Activated naive CD4-positive, alpha-beta T cell treated with anti-CD3 and anti-CD28 coated beads for 36 hours (primary cell): ENCODE measurements at places on chromosomes 6 and 20.

GRCh38 chr6:14226051-14226660 is 108.6 kb downstream of the CD83 start:
- DNase-seq = no peak

DNA sequence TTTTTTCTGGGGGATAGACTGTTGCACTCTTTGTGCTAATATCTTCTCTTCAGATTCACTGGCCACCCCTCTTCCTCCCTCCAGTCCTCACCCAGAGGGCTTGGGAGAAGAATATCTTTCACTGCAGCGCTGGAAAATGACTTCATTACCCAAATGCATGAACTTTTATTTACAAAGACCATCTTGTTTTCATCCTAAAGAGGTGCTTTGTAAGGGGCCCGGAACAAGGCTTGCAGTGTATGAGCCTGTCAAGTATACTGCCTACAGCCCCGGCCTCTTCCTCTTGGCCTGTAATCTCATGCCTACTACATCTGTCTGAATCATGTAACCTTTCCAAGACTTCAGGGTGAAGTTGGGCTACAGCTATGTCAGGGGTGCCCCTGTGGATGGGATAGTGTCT is 554 bp upstream of the LAMA4 start:
- no peak for DNase-seq

- no peak for DNase-seq
These were observed 72.4 kb upstream of the NXT1 start for GRCh38 chr20:23278172-23278571.

DNA sequence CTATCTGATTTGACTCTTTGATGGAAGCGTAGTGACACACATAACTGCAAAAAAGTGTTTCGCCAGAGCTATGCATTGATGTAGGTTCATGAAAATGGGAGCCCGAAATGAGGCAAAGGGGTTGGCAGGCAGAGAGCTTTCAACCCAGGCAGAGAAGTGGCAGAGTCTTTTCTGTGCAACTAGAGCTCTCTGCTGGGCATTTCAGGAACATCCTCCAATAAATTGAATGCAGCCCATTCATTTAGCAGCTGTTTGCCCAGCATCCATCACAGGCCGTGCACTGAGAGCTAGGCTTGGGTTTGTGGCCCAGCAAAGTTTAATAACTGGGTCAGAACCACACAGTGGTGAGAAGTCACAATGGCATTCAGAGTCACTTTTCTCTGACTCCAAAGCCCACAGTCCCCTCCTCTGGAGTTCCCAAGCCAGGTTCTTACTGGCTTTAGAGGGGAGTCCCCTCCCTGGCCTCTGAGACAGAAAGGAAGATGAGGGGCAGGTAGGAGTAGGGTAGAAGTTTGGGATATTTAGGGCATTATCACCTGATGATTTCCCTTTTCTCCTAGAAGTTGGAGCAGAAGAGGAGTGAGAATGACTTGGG is 31.8 kb upstream of the ELMO2 start:
- DNase-seq = peak; percentile 21

- DNase-seq = no peak
These were observed 62.0 kb upstream of the BMP5 start for GRCh38 chr6:55937261-55937947.

DNA sequence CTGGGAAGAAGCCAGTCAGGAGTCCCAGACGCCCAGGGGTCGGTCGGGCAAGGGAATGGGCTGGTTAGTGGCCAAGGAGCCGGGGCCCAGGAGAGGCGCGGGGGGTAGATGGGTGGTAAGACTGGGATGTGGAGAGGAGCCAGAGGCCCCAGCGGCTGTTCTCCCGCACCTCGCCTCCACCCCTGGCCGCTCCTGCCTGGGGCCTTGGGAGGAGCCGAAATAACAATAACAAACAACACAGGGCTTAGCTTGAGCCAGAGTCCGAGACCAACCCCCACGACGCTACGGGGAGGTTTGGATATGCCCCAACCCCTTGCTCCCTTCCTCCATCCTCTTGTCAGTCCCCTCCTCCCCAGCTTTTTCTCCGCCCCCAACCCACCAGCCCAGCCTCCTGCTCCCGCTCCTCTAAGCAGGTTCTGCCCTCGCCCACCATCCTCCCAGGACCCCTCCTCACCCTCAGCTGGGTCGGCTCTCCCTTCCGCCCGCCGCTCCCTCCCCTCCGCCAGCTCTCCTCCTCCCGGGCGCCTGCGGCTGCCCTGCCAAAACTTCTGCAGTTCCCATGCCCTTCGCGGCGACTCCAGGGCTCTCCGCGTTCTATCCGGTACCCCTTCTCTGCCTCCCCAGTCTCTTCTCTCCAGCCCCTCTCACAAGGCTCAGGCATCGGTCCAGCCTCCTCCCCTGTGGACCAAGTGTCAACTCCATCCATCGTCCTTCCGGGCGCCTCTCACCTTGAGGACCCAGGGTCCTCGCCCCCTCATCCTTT is 1.1 kb downstream of the RNF39 start:
- no peak for DNase-seq

DNA sequence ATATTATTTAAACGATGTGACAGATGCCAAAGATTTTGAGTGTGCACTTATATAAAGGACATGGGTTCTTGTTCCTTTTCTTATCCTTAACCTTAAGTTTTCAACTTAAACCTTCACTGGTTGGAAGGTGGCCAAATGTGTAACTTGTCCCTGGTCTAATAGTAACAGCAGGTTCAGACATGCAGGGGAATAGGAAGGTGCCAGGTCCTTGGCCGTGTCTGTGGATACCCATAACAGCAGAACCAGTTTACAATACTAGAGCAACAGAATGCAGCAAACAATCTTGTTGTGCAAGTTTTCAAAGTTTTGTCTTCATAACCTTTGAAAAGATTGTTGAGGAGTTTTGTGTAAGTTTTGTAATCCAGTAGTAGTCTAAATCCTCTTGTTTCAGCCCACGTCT is 4.4 kb downstream of the MYB start:
- no peak for DNase-seq

DNA sequence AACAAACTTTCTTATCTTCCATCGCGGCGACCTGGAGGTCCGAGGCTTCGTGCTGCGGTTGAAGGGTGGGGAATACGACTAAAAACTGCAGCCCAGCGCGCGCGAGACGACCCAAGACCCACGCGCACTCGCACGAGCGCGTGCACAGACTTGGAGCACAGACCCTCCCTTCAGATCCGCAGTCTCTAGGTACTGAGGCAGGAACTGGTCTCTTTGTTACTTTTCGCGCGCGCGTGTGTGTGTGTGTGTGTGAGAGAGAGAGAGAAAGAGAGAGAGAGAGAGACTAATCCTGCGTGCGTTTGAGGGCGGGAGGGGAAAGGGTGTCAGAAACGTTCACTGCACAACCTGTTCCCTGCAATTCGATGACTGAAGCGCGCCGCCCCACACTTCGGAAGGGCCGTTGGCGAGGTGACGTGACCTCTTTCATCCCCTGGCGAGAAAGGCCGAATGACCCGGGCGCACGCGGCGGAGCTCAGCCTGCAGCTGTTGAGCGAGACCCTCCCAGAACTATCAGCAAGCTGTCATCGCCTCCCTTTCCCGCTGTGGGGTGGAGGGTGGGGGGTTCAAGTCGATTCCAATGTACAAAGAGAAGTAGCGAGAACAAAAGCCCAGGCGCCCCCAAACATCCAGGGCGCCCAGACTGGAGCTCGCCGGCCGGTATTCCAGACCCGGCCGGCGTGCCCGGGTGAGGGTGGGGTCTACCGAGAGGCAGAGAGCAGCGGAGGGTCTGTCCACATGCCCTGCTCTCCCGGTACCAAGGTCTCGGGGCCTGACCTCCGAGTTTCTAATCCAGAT is 1.5 kb upstream of the TUBB2B start:
- peak; percentile 66 for DNase-seq

GRCh38 chr6:143125864-143126573 is 65.3 kb downstream of the AIG1 start:
- no peak for DNase-seq

DNA sequence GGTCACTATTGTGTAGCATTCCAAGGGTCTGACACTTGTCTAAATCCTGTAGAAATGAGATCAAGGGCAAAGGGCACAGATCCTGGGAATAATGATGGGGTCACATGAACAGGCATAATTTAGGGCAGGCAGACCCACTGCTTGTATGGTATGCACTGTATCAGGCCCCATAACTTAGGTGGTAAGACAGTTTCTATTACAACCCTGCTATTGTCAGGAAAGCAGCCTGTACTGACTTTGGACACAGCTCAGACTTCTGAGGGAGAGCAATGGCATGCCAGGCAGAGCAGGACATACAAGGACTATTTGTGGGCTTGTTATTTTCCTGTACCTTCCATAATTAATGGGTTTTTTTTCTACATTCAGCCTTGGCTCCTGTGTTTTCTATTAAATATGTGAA is 286.8 kb downstream of the PKHD1 start:
- no peak for DNase-seq

- no peak for DNase-seq
These were observed 5.2 kb downstream of the RBM38 start for GRCh38 chr20:57396212-57396983.

GRCh38 chr6:146753306-146753705 is 154.5 kb downstream of the ADGB start:
- no peak for DNase-seq

DNA sequence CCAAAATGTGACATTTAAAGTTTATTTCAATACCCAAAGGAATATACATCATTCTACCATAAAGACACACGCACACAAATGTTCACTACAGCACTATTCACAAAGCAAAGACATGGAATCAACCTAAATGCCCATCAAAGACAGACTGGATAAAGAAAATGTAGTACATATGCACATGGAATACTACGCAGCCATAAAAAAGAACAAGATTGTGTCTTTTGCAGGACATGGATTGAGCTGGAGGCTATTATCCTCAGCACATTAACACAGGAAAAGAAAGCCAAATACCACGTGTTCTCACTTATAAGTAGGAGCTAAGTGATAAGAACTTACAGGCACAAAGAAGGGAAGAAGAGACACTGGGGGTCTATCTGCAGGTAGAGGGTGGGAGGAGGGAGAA is 22.4 kb downstream of the ATP9A start:
- DNase-seq = no peak

DNA sequence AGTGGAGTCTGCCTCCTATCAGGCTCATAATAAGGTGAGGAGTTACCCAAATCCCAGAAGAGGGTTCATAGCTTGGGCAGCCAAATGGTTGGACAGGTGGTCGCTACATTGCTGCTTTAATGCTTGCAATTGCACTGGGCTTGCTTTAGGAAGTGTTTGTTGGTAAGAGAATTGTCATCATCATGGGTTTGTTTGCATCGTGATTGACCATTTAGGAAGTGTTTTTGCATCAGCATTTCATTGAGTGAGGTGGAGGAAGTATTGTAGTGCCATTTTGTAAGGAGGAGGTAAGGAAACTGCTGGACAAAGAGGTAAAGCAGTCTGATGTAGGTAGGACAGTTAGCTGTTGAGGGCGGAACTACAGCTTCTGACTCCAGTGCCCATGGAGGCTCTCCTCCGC is 101.5 kb downstream of the ARID1B start:
- no peak for DNase-seq

DNA sequence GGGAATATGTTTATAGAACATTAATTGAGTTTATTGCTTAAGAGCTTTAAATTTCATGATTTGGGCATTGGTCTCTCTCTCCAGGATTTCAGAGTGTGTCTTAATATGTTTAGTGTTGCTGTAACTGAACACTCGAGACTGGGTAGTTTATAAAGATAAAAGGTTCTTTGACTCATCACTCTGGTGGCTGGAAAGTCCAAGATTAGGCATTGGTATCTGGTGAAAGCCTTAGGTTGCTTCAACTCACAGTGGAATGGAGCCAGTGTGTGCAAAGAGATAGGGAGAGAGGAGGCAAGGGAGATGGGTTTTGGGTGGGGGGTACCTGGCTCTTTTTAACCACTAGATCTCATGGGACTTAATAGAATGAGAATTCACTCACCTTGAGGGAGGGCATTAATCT is 35.6 kb upstream of the DTNBP1 start:
- DNase-seq = no peak

GRCh38 chr20:5670874-5671273 is 79.3 kb upstream of the SHLD1 start:
- DNase-seq = no peak
